Stimulated activated CD4-positive, alpha-beta T cell treated with anti-CD3 and anti-CD28 coated beads, Interleukin-15, amount 100 ng/mL, for 24 hours (primary cell): ENCODE measurements at places on chromosomes 3 and 15.

- no peak for DNase-seq
Observed at GRCh38 chr3:51141573-51141972, 243.5 kb upstream of the MANF start.

DNA sequence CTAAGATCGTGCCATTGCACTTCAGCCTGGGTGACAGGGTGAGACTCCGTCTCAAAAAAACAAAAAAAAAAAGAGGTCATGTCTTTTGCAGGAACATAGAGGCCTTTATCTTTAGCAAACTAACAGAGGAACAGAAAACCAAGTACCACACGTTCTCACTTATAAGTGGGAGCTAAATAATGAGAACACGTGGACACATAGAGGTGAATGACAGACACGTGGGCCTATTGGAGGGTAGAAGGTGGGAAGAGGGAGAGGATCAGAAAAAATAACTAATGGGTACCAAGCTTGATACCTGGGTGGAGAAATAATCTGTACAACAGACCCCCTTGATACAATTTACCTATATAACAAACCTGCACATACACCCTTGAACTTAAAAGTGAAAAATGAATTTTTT, 401.4 kb upstream of the NAALADL2 start:
- DNase-seq, result no peak

- DNase-seq, result no peak
Observed at GRCh38 chr3:169964176-169964575, 2.4 kb upstream of the SEC62 start.

GRCh38 chr3:180694321-180694720, 15.0 kb upstream of the CCDC39 start:
- no peak for DNase-seq

DNA sequence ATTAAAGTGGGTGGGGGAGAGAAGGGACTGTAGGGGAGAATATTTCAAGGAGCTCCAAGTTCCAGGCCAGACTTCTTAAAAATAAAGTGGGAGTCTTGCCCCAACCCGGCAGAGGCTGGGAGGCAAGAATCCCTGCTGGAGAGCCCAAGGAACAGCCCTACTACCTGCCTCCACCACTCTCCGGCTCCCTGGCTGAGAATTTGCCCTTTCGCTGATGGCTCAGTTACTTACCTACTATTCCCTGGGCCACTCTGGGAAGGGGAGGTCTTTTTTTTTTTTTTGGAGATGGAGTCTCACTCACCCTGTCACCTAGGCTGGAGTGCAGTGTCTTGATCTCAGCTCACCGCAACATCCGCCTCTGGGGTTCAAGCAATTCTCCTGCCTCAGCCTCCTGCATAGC, 15.5 kb downstream of the MYL3 start:
- DNase-seq, result no peak

- no peak for DNase-seq
Observed at GRCh38 chr15:75840659-75841058, 2.6 kb upstream of the UBE2Q2 start.
